ENCODE measurements at places on chromosomes 3 and 15.

DNA sequence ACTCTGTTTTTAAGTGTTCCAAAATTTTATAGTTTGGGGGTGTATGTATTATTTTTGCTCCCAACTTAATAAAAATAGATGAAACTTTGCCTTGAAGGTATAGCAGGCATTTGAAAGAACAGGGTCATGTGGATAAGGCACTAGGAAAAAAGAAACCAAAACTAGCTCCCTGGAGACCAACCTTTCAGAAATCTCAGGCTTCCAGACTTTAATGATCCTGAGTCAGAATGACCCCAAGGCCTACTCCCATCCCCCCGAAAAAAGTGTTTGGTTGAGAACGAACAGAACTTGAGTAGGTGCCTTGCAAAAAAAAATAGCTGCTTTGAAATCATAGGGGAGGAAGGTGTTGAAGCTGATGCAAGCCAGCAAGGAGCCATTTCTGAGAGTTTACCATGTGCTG lies 309.5 kb downstream of the THSD4 start:
- DNase-seq, result no peak

- no peak for DNase-seq
Observed at GRCh38 chr15:99125061-99125891, 20.4 kb downstream of the SYNM start.

GRCh38 chr3:13491206-13491974 lies 11.3 kb downstream of the HDAC11 start:
- DNase-seq, result no peak

DNA sequence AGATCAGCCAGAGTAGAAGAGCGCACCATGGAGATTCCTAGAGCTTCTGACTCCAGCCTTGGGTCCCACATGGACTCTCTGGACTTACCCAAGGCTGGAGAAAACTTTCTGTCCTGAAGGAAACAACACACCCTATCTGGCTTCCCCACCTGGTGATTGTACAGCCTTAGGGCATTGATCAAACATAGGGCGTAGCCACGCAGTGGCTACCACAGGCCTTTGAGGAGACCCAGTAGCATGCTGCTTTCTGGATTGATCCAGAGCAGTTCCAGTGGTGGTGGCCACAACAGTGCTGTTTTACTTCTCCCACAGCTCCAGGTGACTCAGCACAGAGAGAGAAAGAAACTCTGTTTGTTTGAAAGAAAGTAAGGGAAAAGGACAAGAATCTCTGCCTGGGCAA lies 23.5 kb downstream of the PYDC2 start:
- no peak for DNase-seq

DNA sequence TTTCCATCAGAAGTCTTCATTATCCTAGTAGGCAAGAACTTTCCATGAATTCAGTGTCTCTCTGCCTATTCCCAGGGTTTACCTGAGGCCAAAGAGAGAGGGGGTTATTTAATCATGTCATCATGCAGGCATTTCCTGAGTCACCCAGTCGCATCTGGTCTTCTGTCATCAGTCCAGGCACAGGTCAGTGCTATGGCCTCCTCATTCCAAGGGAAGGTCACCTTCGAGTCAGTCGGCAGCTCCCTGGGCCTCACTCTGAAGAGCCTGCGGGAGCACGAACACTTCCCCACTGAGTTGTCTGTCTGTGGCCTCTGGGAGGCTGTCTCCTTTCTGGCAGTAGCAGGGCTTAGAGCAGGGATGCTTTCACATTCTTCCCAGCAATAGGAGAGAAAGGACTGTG lies 26.2 kb upstream of the LRTM1 start:
- no peak for DNase-seq

DNA sequence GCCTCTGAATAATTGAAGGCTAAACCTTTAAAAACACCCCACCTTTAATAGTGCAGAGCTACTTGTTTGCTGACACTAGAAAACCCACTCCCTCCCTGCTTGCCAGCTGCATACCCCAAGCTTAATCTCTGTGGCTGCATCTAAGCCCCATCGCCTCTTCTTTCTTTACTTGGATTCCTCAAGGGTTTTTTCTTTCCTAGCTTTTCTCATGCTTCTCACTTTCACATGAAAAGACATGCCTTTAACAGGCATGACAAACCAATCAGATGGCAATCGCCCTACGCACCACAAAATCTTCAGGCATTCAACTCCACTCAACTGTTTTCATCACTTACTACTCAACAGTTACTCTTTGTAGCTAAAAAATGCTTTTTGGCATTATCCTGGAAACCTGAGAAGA lies 77.5 kb downstream of the PLD1 start:
- DNase-seq, result no peak

- no peak for DNase-seq
Observed at GRCh38 chr15:45346381-45346780, 32.0 kb downstream of the GATM start.

DNA sequence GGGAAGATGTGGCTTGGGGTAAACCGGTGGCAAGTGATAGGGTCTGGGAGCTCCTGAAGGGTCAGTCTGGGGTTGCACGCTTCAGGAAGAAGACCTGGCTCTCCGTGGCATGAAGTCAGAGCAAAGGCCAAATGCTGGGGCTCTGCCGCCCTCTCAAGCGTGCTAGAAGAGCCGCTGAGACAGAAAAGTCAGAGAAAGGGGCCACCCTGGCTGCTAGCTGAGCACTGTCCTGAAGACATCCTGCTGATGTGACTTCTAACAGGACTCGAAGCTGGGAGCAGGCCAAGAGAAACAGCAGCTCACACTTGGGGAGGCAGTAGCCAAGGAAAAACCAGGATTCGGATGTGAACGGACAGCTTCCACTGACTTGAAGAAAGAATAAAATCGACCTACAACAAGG lies 270.4 kb downstream of the OCA2 start:
- no peak for DNase-seq

DNA sequence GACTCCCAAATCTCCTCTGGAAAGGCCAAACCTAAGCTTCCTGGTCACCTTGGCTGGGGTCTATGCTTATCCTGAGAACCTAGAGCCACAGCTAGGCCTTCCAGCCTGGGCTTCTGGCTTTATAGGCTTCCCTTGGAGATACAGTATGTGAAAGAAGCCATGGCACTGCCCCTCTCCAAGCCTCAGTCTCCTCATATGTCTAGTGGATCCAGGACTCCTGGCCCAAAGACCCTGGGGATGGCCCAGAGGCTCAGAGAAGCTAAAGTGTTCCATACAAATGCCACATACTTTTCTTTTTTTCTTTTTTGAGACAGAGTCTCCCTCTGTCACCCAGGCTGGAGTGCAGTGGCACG lies 8.6 kb downstream of the ACAA1 start:
- DNase-seq, result no peak

DNA sequence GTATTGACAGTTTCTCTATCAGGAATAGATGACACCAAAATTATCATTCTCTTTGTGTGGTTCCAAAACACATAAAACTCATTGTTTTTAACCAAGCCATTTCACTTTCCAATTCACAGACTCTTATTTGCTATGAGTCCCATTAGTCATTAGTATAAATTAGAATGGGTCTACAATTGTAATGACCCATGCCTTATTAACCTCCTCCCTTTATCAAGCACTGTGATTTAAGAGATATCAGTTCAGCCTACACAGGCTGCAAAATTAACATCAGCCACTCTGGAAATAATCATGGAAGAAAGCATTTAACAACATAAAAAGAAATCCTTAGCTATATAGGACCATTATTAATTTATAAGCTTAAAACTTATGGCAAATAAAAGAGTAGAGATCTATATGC lies 440.6 kb downstream of the GBE1 start:
- DNase-seq, result no peak

- DNase-seq, result no peak
Observed at GRCh38 chr3:53218131-53218530, 37.7 kb downstream of the TKT start.

DNA sequence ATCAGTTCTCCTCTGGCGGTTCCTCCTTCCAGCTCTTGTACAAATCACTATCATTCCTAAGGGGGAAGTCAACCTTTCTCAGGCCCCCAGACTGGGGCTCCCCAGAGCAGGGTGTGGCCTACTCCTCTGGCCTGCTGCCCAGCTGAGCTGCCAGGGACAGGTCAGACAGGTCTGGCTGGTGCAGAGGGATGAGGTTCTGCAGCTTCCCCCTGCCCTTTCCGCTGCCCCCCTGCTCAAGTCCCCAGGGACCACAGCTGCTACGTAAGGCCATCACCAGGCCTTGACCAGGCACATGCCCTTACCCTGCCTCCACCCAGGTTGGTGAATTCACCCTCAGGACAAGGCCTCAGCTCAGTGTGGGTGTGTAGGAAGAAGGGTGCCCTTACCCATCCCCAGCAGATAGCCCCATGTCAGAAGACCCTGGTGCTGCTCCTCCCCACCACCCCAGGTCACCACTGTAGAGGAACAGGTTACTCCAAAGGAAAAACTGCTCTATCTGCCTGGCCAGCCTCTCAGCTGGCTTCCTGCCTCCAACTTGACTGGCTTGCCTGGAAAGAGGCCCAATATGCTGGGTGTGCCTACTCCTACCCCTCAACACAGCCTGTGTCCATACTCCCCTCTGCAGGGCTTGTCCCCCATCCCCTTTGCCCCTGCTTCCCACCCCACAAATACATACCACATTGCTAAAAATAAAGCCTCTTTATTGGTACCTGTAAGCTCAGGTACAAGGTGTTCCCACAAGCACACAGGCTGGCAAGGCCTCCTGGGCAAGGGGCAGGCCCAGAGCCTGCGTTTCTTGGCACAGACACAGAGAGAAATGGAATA lies 12.0 kb downstream of the CSRNP1 start:
- DNase-seq, result no peak

DNA sequence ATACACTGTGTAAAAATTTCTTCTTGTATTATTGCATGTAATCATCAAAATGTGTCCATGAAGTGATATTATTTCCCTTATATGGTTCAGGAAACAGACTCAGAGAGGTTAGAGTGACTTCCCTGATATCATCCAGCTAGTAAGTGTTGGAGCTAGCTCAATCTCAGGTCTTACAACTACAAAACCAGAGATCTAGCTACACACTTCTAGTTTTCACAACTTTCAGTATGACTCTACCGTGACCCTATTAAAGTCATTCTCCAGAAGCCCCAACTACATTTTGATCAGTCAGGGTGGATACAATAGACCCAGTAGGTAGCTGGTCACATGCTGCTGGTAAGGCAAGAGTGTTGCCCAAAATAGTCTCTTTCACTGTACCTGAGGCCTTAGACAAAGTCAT lies 165.3 kb downstream of the GOLIM4 start:
- DNase-seq, result no peak
